LoVo (cell line): ENCODE measurements at places on chromosomes 2 and 18.
A peak's percentile ranks its signal among the peaks of the same experiment; 100 is the strongest.

- no peak for DNase-seq
These were observed 27.8 kb upstream of the CACNB4 start for GRCh38 chr2:152126664-152127063.

DNA sequence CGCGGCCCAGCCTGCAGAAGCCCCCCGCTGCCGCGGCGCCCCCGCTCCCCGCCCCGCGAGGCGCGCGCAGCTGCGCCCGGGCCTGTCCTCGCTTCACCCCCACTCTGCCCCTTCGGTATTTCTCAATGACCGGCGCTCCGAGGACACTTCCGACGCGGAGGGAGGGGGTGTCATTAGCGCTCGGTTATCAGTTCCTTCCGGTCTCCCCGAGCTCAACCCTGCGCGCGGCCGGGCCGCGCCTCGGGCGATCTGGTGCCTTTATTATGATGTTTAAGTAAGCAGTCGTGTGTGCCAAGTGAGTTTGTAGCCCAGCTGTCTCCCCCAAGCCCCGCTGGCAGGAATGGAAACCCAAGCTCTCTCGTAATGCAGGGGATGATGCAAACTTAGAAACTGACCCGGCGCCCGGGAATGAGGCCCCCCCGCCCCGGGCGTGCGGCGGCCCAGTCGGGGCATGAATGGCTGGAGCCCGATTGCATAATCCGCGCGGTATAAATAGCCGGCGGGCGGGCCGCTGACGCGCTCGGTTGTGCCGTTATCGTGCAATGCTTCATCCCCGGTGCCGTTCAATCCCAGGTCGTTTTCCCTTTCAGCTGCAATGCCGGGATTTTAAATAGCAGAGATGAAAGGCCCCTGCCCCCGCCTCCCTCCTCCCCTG lies 3.9 kb upstream of the SPRED2 start:
- peak; percentile 79 for DNase-seq

GRCh38 chr2:71207601-71208000 lies 19.3 kb downstream of the PAIP2B start:
- DNase-seq = no peak

- no peak for DNase-seq
These were observed 533.5 kb upstream of the NRP2 start for GRCh38 chr2:205148755-205149154.

DNA sequence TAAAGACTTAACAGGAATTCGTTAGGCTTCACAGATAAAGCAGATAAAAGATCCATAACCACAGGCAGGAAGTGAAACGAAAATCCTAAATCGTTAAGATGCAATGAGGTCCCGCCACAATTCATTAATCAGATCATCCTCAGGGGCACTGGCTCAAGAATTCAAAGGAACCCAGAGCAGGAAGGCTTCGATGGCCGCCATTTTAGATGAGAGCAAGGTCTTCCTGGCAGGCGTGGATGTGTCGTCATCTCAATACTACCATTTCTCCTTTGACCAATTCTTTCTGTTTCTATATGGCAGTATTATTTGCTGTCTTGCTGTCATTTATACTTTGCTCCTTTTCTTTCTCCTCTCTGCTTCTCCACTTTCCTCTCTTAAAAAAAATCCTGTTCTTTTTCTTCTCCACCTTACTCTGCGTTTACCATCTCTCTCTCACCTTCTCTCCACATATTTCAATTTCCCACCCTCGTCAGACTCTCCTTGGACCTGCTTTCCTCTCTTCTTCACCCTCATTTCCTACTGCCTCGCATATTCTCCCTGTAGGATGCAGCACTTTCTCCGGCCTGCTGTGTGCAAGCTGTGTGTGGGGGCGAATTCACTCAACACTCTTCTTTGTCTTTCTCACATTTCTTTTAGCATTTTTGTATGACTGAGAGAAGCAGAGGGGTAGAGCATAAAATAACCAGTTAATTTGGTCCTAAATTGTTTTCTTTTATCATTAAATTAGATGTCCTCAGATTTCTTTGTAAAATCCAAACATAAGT lies 35.1 kb upstream of the LHCGR start:
- no peak for DNase-seq

DNA sequence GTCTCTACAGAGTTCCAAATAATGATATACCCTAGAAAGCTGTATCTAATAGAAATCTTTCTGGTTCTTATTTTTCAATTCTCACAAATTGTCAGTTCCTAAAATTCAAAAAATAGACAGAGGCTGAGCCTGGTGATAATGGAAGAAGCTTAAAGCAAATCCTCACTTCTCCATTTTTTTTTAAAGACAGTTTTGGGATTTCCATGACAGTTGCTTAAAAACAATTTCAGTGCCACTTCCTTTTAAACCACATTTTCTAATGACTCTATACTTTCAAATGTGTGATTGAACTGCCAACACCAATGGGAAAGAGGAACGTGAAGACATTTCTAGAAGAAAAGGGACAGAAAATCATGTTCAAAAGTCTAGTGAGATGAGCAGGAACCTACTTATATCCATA lies 4.0 kb downstream of the GKN2 start:
- DNase-seq = no peak

GRCh38 chr2:64807417-64807816 lies 153.7 kb upstream of the SERTAD2 start:
- DNase-seq = peak; percentile 76

DNA sequence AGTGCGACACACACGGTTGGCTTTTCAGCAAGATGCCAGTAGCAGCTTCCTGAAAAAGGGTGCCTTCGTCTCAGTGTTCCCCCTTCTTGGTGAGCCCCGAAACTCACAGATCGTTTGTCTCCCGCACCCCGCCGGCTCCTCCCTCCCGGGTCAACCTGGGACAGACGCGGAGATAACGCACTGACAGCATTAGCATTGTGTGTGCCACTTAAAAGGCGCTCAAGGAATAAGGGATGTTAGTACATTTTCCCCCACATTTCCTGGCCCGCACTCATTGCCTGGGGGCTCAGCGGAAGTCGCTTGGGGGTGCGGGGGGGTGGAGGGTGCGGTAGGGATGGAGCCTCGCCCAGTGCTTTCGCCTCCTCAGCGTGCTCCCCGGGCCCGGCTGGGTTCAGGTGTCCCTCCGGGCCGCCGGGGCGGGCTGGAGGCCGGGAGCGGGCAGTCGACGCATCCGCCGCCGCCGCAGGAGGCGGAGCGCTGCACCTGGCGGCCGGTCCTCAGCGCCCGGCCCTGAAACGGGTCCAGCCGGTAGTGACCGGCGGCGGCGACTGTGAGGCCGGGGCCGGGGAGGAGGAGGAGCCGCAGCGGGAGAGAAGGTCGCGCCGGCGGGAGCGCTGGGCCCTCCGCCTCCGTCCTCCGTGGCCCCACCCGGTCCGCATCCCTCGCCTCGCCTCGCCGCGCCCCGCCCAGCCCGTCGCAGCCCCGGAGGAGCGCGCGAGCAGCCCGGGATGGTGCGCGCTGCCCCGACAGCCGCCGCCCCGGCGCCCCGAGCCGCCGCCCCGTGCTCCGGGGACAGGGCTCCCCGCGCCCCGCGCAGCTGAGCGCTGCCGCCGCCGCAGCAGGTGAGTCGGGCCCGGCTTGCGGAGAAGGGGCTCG lies at the start of gene MFSD6:
MFSD6 (plus strand) TSS at position 694 of the 876 bp plus-strand sequence. CDS start 27,675 bp downstream, outside the sequence.
- DNase-seq = peak; percentile 61

DNA sequence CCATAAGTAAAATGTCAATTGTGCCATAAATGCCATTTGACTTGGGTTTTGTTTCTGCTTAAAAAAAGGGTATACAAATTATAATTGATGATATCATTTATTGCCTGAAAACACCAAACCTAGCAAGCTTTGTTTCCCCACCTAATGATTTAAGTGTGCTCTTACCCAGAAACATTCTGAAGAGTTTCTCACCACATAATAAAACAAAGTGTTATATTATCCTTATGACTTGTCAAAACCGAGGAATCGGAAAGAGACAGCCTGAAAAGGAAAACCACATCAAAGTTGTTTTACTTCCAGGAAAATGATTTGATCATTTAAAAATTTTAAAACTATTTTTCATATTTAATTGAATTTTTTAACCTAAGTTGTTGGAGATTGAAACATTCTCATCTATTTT lies 170.5 kb upstream of the SLC39A10 start:
- no peak for DNase-seq
